CD4-positive, alpha-beta T cell treated with Interleukin-4 for 4 hours (primary cell): ENCODE measurements at places on chromosomes 7 and 10.

DNA sequence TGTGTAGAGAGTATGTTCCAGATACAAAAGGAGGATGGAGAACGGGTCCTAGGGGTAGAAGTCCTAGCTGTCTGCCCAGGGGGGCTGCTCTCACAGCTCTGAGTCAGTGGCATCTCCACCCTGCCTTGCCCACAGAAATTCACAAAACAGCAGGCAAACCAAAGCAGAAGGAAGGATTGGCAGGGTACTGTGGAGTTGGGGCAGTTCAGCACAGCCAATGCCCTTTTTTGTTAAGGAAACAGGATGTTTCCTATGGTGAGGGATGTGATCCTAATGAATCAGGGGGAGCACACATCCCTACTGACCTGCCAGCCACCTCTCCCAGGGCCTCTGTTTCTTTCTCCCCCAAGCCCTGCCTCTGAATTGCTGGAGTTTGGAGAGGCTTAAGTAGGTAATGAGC, 457.6 kb downstream of the PLXNA4 start:
- no peak for DNase-seq

DNA sequence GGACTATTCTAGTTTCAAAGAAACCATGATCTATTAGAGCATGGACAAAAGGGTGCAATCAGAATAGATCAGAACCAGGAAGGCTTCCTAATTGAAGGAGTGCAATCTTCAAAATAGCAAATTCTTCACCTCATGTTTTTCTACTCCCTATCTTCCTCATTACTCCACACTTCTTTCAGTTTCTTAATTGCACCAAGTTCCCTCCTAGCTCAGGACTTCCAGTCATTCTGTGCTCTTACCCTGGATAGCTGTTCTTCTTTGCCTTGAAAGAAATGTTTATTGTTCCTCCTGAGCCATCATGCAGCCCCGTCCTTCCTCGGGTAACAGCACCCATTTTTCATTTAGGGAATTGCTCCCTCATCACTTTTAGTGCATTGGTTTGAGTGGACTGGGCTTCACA, 23.1 kb downstream of the TRPV5 start:
- DNase-seq: no peak

GRCh38 chr7:40851001-40851400, 716.2 kb downstream of the SUGCT start:
- no peak for DNase-seq

DNA sequence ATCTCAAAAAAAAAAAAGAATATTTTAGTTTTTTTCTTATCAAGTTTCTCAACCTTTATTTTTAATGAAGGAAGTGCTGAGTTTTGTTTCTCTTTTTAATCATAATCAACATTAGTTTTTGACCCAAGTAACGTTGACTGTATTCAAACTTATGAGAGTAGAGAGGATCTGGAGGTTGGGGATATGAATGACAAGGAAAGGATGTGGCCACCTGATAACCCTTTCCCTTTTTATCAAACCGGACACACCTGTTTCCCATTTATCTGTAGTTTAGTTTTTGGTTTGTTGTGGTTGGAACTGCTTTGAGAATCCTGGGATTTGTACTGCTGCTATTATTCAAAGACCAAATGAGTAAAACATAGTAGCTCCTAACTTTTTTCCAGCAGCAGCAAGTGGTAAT, 38.6 kb downstream of the HACD1 start:
- DNase-seq: no peak

GRCh38 chr10:65614956-65615565, 1310.8 kb upstream of the LRRTM3 start:
- no peak for DNase-seq

- no peak for DNase-seq
Measured at GRCh38 chr7:45457591-45457990, 116.6 kb upstream of the ADCY1 start.

DNA sequence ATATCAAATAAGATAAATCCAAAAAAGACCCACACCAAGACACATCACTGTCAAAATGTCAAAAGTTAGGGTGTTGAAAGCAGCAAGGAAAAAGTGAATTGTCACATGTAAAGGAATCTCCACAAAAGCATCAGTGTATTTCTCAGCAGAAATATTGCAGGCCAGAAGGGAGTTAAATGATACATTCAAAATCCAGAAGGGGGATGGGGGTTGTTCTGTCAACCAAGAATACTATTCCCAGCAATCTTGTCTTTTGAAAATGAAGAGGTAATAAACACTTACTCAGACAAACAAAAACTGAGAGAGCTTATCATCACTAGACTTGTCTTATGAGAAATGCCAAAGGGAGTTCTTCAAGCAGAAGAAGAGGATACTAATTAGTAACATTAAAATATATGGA, 191.1 kb upstream of the NOBOX start:
- DNase-seq: no peak

DNA sequence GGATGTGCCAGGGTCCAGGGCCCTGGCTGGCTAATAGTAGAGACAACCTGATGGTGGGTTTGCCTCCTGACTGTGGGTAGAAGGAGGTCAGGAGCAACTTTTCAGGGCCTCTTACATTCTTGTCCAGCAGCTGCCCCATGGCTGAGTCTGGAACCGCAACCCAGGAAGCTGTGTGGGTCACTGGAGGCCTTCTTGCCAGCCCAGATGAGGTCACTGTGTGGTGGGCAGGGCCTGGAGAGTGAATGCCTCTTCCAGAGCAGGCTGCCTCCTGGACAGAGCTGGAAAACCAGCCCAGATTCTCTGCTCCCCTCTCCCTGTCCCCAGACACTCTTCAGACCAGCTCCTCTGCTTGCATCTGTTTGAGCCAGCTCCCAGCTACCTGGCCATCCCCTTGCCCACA, 43.5 kb upstream of the LEP start:
- DNase-seq: no peak

- DNase-seq: no peak
Measured at GRCh38 chr10:67818323-67818722, 19.7 kb downstream of the DNAJC12 start.

GRCh38 chr10:92291921-92292845, 1.2 kb downstream of the MARCHF5 start:
- DNase-seq: peak; percentile 28

- no peak for DNase-seq
Measured at GRCh38 chr10:3625959-3626751, 158.9 kb downstream of the KLF6 start.

DNA sequence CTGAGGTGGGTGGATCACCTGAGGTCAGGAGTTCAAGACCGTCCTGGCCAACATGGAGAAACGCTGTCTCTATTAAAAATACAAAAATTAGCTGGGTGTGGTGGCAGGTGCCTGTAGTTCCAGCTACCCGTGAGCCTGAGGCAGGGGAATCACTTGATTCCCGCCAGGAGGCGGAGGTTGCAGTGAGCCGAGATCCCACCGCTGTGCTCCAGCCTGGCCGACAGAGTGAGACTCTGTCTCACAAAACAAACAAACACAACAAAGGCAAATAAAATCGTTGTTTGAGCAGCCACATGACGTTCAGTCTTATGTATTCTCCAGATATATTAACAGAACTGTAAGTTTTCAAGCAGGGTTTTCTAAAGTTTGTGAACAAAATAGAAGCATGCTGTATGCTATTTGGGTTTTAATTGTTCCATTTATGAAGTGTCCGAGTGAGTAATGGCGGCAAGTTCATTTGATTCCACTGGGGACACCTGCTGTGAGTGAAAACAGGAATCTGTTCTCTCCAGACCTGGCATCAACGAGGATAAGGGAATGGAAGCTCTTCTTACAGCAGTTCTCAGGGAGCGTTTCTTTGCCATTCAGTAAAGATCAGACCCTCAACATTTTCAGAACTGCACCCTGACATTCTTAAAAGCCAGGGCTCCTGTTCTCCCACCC, 122.5 kb upstream of the PITRM1 start:
- DNase-seq: no peak

GRCh38 chr7:16587790-16588189, 57.8 kb downstream of the ANKMY2 start:
- no peak for DNase-seq

GRCh38 chr7:112550468-112551060, 69.8 kb downstream of the LSMEM1 start:
- peak; percentile 61 for DNase-seq

- DNase-seq: no peak
Measured at GRCh38 chr7:110600956-110601355, 490.0 kb upstream of the LRRN3 start.

DNA sequence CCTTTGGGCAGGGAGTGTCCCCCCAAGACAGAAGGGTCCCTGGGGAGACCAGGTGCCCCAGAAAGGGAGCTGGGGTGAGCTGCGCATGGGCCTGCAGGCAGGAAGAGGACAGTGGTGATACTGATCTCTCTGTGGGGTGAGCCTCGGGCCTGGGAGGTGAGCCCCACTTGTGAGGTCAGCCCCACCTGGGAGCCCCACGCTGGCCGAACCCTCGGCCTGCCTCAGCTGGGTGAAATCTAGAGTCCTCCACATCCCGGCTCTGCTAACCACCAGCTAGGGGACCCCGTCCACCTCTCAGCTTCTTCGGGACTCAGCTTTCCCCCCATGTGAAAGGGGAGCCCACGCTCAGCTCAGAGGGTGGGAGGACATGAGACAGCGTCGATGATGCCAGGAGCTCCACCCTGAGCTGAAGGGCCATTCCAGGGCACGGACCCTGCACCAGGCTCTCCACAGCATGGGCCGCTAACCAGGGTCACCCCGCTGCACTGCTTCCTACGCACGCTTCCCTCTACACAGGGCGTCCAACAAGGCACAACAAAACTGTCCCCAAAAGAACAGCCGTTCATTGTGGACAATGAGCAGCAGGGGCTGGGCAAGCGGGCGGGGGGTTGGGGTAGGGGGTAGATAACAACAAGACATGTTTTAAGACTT, 48.7 kb downstream of the CAMK2B start:
- DNase-seq: no peak

DNA sequence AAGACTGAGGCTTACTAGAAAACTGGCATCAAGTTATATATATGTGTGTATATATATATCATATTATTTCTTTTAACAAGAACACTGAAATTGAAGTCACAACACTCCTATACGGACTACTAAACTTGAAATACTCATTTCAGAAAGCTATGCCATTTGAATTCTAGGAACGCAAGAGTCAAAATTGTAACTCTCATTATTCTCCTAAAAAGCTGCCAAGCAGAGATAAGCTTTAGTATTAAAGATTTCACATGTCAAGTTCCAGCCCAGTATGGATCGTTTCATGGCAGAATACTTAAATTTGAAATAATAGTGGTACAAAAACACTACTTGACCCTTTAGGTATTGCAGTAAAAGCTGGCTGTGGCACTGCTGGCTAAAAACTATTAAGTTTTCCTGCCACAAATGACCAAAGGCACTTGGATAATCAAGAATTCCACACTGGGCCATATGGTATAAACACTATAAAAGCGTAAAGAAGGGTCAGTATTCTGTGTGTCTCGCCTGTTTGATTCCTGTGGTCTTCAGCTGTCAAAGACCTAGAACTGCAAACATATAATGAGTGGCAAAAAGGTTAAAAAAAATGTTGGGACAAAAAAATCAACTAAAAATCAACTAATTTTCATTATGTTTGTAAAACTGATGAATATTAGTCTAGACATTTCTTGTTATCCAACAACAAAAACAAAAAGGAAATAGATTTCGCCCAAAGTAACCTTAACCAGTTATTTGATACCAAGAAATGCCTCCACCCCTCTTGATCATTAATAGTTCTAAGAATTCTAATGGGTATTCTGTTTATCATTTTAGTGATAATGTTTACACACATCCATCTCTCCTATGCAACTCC, 2.4 kb downstream of the CCDC71L start:
- DNase-seq: no peak

DNA sequence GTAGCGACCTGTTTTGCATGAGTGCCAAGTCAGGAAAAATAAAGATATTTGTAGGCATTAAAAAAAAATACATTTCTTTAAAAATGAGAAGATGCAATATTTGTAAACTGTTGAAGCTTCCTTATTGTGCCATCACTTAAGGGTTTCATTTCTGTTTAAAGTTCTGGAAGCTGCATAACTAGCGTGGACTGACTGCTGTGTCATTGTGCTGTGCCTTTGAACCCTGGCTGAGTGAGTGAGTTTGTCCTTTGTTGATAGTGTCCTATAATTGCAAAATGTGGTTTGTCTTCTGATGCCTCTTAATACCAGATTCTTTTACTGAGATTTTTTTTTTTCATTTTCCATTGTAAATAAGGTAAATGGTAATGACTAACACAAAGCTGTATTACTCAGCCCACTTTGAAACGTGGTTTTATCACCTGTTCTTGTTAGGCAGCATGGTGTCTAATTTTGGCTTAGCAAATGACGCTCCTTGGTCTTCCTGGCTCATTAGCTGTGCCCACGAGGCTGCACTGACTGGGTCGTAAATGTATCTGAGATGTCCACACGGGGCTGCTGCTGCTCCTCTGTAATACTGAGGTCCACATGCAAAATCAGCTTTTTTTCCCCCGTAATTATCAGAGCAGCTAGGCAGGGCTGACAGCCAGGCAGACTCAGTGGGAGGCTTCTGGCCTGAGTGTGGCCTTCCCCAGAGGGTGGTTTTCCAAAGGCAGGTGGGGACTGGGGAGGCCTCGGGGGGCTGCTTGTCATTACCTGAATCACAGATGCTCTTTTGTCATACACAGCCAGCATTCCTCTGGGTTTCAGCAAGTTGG, 14.8 kb downstream of the ZSCAN25 start:
- no peak for DNase-seq

GRCh38 chr7:12890586-12890985, 203.2 kb downstream of the ARL4A start:
- DNase-seq: no peak

- no peak for DNase-seq
Measured at GRCh38 chr7:42389697-42390096, 152.7 kb upstream of the GLI3 start.

DNA sequence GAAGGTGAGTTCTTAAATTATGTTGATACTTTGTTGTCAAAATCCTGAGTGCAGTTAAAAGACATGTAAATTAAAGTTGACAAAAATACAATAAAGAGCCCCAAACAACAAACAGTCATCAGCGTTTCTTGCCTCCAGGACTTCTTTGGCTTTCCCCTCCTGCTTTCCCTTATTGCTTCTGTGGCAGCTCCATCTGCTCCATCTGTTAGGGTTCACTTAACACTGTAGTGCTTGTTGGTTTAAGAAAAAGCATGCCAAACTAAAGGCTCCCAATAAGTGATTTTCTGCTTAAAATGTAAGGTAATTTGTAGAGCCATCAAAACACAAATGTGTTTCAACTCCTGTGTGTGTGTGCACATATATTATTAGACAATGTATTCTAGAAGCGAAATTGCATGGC, 254.3 kb upstream of the GNAI1 start:
- DNase-seq: no peak

DNA sequence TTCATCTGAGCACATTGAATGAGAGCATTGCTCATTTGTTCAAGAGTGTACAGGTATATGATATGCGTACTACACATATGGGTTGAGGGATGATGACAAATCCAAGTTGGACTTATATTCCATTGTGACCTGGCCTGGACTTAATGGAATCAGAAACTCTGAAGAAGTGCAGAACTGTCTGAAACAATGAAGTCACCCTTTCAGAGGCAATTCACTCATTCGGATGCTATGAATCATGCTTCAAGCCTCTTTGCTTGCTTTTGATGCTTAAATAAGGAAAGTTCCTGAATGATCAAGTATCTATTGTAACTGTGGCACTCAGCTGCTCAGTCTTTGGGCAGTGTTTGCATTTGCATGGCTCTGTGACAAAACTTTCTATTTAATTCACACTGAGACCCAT, 93.4 kb downstream of the ZNF365 start:
- DNase-seq: no peak

GRCh38 chr7:105830405-105831301, 45.7 kb downstream of the ATXN7L1 start:
- no peak for DNase-seq
